ENCODE measurements at places on chromosomes 4 and X. TPM values are rescaled to one million over a fixed set of nuclear protein-coding genes. Genes with fewer than 3 reads are reported as not detected.

Gene VCX3A
- polyA plus RNA-seq = not detected

DNA sequence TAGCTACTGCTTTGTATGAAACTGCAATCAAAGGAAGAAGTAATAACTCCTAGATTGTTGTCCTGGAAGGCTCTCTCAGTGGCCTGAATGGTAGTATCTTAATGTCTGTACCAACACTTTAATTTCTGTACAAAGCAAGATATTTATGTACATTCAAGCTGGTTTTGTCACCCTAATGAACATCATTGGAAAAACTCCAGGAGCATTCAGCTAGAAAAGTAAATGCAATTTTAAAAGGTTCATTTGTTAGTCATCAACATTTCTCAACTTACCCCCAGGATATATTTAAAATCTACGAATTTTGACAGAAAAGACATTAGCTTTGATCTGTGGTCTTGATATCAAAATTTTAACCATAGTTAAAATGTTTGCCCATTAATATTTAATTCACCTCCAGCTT is 80.0 kb upstream of the FGF13 start:
- no peak for DNase-seq

Gene NONO
- polyA plus RNA-seq = 126 TPM

Gene TMSB15C
- polyA plus RNA-seq = 0.28 TPM

Gene MTTP
- 5.8 TPM for polyA plus RNA-seq

Data from kidney (tissue), 22 donors.